ENCODE measurements at places on chromosomes 1 and 21.

DNA sequence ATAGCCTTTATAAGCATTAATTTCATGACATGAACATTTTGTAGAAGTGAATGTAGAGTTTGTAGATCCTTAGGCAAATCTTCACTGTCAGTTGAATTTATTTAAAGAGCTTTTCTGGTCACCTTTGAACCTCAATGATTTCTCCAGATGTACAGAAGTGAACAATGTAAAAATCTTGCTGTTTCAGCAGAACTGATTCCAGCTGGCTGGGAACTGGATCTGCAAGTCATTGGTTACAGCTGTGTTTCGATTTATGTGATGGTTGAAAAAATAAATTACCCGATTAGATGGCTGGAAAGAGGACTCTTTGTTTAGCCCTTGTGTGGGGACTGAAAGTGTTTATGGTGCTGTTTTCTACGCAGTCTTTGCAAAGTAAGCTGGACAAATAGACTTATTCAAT, 849.8 kb downstream of the USP25 start:
- DNase-seq, result no peak

GRCh38 chr21:43297989-43298388, 128.9 kb downstream of the SIK1 start:
- no peak for DNase-seq

GRCh38 chr1:24954631-24955030, 24.6 kb upstream of the RUNX3 start:
- no peak for DNase-seq

DNA sequence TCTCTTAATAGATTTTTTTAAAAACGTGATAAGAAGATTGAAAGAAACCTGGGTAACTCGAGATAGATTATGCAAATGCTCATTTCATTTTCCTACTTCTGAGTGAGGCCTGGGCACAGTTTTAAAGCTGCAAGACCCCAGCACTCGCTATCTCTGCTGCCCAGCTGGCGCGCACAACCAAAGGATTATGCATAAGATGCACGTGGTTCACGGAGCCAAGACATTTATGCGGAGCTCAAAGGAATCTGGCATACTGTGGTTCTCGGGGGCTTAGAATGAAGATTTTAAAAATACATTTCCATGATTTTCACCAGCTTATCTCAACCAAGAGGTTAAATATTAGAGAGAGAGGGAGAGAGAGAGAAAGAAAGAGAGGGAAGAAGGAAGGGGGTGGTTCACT, 210.9 kb downstream of the DSCAM start:
- DNase-seq, result no peak

DNA sequence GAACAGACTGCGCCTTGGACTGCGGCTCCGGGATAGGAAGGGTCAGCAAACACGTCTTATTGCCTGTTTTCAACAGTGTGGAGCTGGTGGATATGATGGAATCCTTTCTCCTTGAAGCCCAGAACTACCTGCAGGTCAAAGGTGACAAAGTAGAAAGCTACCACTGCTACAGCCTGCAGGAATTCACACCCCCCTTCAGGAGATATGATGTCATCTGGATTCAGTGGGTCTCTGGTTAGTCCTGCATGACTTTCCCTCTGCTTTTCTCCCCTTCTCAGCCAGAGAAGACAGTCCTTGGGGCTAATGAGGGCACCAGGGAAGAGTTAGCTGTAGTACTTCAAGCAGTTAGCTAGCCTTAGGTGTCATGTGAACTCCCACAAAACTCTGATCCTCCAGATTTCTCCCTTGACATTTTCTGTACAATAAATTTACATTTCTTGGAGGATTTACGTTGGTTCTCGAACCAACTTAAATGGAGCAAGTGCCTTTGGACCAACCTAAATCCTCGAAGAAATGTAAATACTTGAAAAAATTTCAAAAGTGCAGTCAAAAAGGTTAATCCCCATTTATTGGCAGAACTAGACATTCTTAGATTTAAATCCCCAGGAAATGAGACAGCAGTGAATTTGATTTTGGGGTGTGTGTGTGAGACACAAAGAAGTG, 20.9 kb downstream of the NTMT2 start:
- DNase-seq, result no peak

DNA sequence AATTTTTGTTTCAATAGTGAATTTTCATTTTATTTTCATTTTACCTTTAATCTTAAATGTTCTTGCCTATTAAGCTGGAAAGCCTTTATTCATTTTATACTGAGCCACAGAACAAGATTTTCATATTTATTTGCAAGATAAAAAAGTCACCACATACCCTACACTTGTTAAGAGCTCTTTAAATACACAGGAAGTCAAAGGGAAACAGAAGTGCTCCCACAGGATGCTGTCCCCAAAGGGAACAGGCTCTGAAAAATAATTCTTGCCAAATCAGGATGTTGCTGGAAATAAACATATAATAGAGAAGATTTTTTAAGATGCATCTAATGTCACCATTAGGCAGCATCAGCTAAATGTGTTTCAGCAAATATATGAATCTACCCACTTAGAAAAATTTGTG, 113.6 kb downstream of the VAV3 start:
- no peak for DNase-seq

GRCh38 chr1:181089676-181090544, 1.4 kb downstream of the IER5 start:
- peak; percentile 61 for DNase-seq

DNA sequence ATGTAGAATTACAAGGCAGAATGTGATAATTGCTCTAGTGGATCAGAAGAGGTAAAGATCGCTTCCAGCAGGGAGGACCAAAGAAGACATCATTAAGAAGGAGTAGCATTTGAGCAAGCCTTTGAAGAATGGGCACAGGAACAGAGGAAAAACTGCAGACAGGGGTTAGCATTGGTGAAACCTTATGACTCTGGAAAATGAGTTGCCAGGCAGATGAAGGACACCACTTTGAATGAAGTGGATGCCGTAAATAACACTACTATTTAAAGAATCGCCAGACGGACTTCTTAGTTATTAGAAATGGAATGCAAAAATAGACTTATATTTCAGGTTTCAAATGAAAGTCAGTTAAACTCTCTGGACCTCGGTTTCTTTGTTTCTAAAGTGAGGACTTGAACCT, 727.7 kb downstream of the USP25 start:
- DNase-seq, result no peak

DNA sequence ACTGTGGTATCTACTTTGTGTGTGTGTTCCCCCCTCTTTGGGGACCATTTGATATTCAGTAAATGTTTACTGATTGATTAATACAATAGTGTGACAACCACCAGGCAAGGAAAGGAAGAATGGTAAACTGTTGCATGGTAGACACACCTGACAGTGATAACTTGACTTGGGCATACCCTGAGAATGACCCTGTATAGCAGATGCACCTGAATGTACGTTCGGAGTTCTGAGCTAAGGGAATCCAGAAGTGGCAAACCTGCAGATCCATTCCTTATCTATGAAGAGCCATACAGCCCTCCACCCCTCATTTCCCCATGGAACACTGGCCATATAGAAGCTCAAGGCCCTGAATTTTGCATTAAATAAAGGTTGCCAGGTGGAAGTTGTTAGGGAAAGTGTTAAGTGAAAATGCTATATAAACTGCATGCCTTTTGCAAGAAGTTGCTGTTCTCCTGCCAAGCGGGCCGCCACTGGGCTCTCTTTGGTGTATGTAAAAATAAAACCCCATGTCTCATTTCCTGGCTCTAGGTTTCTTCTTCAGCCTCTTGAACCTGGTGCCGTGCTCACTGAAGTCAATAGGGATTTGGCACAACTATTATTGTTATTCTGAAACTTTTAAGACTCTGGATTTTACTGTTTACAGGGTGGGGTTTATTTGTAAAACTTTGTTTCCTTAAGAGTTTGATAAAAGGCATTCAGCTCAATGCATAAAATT, 32.6 kb upstream of the DENND1B start:
- no peak for DNase-seq

- DNase-seq, result no peak
Observed at GRCh38 chr1:46302641-46303037, 777 bp downstream of the LRRC41 start.

GRCh38 chr1:212214325-212214724, 70.9 kb upstream of the PPP2R5A start:
- DNase-seq, result no peak

DNA sequence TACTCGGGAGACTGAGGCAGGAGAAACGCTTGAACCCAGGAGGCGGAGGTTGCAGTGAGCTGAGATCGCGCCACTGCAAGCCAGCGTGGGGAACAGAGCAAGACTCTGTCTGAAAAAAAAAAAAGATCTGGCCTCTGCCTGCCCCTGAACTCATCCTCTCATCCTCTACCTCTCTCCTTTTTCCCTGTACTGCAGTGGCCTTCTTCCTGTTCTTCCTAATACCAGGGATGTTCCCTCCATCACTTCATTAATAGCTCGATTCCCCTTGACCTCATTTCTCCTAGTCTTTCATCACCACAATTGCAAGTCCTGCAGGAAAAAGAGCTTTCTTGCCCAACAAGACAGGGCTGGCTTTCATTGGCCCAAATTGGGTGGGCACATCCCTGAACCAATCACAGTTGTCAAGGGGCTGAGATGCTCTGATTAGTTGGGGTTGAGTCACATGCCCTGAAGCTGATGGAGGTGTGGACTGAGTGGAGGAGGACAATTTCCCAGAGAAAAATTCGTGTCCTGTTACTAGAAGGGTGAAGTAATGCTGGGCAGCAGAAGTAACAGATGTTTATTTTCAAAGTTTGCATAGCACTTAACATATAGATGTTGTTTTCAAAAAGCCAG, 86.8 kb upstream of the PUM1 start:
- DNase-seq, result no peak

- DNase-seq, result no peak
Observed at GRCh38 chr1:47021070-47021469, 2.4 kb upstream of the CYP4X1 start.

DNA sequence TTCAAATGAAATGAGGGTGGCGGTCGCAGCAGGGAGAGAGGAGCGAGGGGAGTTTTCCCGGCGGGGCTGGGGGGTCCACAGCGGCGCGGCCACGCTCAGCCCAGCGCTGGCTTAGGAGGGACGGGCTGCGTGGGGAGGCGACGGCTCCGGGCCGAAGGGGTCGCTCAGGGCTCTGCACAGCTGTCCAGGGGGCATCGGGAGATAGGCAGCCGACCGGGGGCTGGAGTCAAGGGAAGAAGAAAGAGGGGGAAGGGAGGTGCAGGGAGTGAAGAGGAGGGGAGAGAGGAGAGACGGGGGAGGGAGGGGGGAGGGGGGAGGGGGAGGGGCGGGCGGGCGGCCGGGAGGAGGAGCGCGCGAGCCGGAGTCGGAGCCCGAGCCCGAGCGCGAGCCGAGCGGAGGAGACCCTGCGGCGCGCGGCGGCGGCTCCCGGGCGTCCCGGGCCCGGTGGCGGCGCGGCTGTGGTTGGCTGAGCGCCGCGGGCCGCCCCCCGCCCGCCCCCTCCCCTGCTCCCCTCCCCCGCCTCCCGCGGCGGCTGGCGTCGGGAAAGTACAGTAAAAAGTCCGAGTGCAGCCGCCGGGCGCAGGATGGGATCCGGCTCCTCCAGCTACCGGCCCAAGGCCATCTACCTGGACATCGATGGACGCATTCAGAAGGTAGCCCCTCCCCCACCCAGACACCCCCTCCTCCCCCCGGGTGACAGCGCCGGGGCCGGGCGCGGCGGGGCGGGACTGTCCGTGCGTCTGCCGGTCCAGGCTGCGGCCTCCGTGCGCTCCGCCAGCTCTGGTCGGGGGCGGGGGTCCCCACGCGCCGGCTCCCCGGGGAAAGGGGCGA, at the start of gene PDE9A:
TSS of gene PDE9A (plus strand) at position 391 of the 831 bp plus-strand sequence. CDS start at position 585, 194 bp downstream.
- DNase-seq, result no peak

GRCh38 chr1:20850021-20850420, 62.9 kb upstream of the HP1BP3 start:
- DNase-seq, result no peak

DNA sequence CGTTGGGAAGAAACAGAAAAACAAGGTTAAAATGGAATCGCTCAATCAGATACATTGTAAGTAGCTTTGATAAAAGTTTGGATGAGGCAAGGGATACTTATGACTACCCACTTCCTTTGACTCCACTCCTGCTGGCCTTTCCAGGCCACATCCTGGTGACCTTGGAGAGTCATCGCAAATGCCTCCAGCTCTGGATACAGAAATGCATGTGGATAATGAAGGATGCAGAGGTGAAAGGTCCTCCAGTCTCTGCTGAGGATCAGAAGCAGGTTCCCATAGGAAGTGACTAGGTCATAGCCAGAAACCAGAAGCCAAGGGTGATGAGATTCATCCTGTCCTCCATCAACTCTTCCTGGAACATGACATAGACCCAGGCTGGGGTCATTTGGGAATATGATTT, 6.2 kb upstream of the CAMK1G start:
- DNase-seq, result no peak

- no peak for DNase-seq
Observed at GRCh38 chr1:180156631-180157091, 2.0 kb downstream of the QSOX1 start.

GRCh38 chr1:206517784-206518183, 10.5 kb downstream of the RASSF5 start:
- DNase-seq, result no peak

DNA sequence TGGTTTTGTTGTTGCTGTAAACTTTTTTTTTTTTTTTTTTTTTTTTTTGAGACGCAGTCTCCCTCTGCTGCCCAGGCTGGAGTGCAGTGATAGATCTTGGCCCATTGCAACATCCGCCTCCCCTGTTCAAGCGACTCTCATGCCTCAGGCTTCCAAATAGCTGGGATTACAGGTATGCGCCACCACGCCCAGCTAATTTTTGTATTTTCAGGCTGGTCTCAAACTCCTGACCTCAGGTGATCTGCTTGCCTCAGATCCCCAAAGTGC, 78.9 kb upstream of the SLC45A1 start:
- DNase-seq, result peak; percentile 16

- DNase-seq, result no peak
Observed at GRCh38 chr1:85283475-85284199, 7.2 kb upstream of the BCL10 start.
